BJ (cell line): ENCODE measurements at places on chromosomes 13 and 19.

DNA sequence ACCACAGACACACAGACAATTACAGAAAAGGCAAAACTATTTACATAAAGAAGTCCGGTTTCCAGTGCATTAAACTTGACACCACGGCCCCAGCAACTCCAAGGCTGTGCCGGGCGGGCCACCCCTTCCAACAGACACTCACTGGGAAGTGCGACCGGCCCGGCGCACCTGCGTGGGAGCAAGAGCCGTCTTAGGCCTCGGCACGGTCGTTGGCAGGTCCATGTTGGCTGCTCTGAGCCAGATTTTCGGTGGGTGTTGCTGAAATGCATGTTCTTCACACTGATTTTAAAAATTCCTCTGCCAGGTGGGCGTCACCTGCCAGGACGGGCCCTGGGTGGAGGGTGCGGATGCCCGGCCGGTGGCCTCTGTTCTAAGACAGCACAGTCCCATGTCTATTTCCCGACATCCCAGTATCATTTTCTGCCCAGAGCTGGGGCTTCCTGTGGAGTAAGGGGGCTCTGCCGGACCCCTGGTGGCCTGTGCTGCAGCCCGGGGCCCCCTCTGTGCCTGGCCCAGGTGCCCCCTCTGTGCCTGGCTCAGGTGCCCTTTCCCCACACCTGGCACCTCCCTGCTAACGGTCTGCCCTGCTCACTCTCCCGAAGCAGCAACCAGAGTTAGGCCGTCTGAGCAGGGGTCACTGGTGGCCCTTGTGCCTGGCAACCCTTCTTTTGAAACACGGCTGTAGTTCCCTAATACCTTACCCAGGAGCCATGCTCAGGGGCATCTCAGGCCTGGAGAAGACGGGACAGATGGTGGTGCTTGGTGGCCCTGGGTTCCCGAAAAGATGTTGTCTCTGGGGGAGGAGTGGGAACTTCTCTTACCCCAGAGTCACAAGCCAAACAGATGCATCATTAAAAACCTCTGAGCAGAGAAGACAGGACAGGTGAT is 9.2 kb downstream of the TMEM255B start:
- DNase-seq, result no peak

GRCh38 chr19:988081-988480 is 3.9 kb downstream of the WDR18 start:
- no peak for DNase-seq

GRCh38 chr19:13880059-13881043 is 3.4 kb downstream of the NANOS3 start:
- peak; percentile 73 for DNase-seq

GRCh38 chr13:24680258-24680920 is at the start of gene ATP12A:
Gene ATP12A, plus strand, starts transcription at chr13:24680408. Its CDS starts 336 bp downstream, at chr13:24680744.
- DNase-seq, result no peak

GRCh38 chr19:48913114-48913889 is 13.2 kb downstream of the NUCB1 start:
- no peak for DNase-seq

GRCh38 chr19:10228393-10228792 is 2.7 kb downstream of the S1PR2 start:
- DNase-seq, result no peak

DNA sequence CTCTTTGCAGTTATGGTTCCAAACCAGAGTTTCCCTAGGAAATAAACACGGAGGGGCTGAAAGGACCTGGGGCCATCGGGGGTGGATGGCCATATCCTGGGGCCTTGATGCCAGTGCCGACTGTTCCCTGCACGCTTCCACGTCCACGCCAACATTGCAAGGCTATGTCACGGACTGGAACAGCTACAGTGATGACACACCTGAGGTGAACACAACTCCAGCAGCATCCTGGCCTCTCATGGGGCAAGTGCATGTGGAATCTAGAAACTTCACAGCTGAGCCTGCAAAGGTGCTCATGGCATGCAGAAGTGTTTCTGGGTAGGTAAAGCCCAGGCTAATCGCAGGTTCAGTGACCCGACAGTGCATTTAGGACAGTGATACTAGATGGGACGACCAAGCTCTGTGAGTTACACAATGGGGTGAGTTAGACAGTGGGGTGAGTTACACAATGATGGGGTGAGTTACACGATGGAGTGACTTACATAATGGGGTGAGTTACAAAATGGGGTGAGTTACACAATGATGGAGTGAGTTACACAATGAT is 52.0 kb upstream of the GAS6 start:
- no peak for DNase-seq

DNA sequence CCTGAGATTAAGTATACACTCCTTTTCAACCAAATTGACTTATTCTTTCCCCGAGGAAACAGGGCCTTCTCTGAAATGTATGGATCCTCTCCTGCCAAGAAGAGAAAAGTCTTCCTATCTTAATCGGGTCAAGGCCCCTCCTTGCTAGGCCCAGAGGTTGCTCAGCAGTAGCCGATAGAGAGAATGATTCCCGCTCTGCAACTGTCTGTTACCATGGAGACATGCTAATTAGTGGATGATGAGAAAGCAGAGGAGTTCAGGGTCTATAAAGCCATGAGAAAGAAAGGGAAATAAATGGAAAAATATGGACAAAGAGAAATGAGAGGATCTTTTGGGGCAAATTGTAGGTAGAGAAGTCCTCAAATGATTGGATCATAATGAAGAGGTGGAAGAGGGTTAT is 103.5 kb downstream of the POU4F1 start:
- DNase-seq, result no peak

- no peak for DNase-seq
Observed at GRCh38 chr19:19487950-19488874, 27.1 kb downstream of the TSSK6 start.

- DNase-seq, result no peak
Observed at GRCh38 chr19:6534451-6535093, 3.7 kb downstream of the TNFSF9 start.

- DNase-seq, result no peak
Observed at GRCh38 chr13:21979161-21979806, 308.4 kb downstream of the FGF9 start.

- no peak for DNase-seq
Observed at GRCh38 chr13:19601749-19602725, 31.4 kb upstream of the MPHOSPH8 start.

DNA sequence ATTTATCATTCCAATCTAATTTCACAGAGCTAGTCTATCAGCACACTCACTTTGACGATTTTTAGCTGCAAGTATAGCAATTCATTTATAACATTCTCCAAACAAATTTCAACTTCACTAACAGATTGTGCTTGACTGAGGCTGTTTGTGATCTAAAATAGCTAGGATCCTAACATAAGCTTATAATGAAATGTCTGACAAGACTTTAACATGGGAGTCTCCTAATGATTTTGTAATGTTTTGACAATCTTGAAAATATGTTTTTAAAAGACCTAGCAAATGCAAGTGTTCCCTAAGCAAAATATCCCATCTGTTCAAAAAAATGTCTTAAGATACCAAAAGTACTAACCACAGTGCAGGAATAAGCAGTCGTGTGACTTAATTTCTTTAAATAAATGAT is 889.5 kb upstream of the SPRY2 start:
- DNase-seq, result no peak

- DNase-seq, result no peak
Observed at GRCh38 chr13:112669881-112670499, 19.8 kb upstream of the ATP11A start.

- no peak for DNase-seq
Observed at GRCh38 chr13:77781808-77782207, 84.3 kb downstream of the SLAIN1 start.

- DNase-seq, result no peak
Observed at GRCh38 chr19:16062789-16063188, 13.5 kb upstream of the TPM4 start.

- DNase-seq, result no peak
Observed at GRCh38 chr13:62684359-62684758, 1268.7 kb upstream of the PCDH20 start.

- no peak for DNase-seq
Observed at GRCh38 chr13:112071723-112072533, 5.0 kb downstream of the SOX1 start.

- no peak for DNase-seq
Observed at GRCh38 chr13:26819046-26819445, 58.5 kb upstream of the GPR12 start.

GRCh38 chr19:41310033-41310831 is at the start of gene CCDC97:
Gene CCDC97, plus strand, starts transcription at chr19:41310172. Its CDS starts 139 bp downstream, at chr19:41310311.
- DNase-seq, result no peak

- no peak for DNase-seq
Observed at GRCh38 chr19:56969759-56970178, 129.2 kb upstream of the PEG3 start.

GRCh38 chr19:47157431-47158321 is 27.0 kb downstream of the SAE1 start:
- DNase-seq, result no peak

- no peak for DNase-seq
Observed at GRCh38 chr19:42487798-42488178, 40.5 kb downstream of the CEACAM1 start.

DNA sequence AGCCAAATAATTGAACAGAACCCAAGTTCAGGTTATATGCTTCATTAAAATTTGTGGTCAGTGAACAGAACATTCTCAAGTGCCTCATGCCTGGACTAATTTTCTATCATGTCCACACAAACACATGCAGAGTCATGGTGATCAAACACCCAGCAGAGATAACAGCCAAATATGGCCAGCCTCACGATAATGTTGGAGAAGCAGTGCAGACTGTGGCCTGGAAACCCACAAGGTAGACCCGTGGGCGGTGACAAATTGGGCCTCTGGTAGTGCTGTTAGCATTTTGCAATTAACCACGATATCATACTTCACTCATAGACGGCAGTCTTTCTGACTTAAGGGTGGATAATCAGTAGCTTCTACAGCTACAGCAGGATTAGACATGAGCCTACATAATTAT is 35.0 kb upstream of the VWA8 start:
- DNase-seq, result no peak

DNA sequence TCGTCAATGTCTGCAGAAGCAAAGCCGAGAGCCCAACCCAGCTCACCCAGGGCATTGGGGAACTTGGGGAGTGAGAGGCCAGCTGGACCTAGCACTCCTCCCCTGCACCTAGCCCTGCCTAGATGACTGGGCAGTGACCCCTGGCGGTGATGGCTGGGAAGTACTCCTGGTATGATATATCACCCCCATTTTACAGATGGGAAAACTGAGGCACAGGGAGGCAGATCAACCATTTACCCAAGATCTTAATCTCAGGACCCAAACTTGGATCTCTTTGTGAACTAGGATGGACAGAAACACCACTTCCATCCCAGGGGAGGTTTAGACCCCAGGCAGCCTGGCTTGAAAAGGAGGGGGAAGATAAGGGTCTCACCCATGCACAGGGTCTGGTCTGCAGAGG is 43.5 kb downstream of the CCL25 start:
- DNase-seq, result no peak

- no peak for DNase-seq
Observed at GRCh38 chr19:52748336-52748950, 13.6 kb upstream of the ZNF611 start.

DNA sequence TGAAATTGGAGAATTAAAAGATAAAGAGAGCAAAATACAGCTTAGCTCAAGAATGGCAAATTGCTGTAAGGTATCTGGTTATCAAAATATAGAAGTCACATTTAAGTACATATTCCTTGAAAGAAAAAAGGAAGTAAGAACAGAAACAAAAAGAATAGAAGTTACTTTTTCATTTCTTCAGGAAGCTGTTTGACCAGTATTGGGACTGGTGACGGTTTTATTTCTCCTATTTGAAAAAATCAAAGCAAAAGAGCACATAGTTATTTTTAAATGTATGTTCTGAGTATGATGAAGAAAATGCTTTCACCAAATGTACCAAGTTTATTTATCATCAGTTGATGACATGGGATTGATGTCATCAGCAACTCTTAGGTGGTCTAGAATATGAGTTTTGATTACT is 83.1 kb upstream of the OXGR1 start:
- DNase-seq, result no peak

DNA sequence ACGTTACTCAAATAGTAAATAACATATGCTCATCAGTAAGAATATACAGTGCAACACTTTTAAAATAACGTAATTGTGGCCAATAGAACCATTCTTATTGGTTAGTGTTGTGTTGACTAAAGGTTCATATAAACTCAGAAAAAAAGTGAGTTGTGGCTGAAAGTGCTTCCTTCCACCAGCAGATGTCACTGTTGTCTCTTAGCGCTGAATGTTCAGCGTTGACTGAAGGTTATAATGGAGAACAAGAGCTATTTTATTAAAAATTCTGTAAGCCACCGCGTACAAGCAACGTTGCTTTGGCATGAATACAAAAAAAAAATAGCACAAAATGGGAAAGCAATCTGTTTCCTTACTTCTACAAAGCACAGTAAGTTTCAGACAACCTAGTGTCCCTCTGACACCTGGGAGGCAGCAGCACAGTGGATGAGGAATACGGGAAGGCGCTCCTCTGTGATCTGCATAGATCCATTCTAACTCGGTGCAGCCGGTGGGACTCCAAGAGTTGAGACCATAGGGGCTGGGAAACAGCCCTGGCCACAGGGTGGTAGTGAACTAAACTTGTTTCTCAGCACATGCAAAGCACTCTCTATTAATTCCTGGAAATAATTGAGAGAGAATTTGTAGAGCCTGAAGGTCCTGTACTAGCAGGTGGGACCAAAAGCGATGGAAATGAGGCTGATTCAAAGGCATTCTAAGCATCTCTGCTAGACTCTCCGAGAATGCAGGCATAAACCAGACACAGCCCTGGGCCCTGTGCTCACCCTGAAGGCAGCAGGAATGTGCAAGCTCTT is 23.9 kb upstream of the OXGR1 start:
- no peak for DNase-seq

- no peak for DNase-seq
Observed at GRCh38 chr19:8257052-8257443, 47.9 kb downstream of the CERS4 start.

DNA sequence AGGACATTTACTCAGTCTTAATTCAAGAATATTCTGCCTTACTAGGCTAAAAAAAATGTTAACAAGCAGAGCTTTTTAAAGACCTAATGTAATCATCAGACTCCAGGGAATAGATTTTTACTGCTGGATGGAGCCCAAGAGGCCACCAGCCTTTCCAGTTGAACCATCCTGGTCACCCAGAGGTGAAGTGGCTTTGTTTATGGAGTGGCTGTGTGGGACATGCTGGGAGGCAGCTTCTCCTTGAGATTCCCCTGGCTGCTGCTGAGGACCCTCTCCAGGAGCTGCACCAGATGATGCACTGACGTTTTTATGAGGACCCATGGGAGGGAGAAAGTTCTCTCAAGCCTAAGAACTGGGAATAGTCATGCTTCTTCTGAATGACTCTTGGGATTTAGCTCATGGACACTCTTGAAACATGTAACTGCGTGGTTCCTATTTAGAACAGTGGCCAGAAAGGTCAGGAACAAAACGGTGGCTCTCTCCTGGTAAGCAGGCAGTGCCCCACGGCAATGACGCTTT is 205.9 kb upstream of the MIR17HG start:
- no peak for DNase-seq

GRCh38 chr13:95185311-95185710 is 115.9 kb downstream of the ABCC4 start:
- no peak for DNase-seq

DNA sequence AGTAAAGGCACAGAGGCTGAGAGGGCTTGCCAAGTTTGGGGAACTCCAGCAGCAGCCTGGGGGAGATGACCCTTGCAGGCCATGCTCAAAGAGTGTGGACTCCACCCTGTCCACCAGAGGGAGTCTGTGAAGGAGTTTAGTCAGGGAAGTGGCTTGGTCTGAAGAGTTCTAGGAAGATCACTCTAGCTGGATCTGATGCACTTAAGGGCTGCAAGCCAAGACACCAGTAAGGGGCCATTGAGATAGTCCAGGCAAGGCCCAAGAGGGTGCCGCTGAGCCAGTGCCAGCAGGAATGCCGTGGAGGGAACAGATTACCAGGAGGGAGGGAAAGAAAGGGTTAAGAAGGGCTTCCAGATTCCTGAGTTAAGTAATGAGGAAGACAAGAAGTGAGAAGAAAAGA is 68.7 kb downstream of the ZAR1L start:
- no peak for DNase-seq

- DNase-seq, result no peak
Observed at GRCh38 chr19:41031916-41032315, 40.8 kb downstream of the CYP2B6 start.
